Activated effector memory CD4-positive, alpha-beta T cell treated with anti-CD3 and anti-CD28 coated beads, Interleukin-2, amount 50 U/mL, for 16 hours (primary cell): ENCODE measurements at places on chromosomes 4 and X.

GRCh38 chrX:21781525-21781924 lies 23.6 kb upstream of the SMPX start:
- no peak for DNase-seq

DNA sequence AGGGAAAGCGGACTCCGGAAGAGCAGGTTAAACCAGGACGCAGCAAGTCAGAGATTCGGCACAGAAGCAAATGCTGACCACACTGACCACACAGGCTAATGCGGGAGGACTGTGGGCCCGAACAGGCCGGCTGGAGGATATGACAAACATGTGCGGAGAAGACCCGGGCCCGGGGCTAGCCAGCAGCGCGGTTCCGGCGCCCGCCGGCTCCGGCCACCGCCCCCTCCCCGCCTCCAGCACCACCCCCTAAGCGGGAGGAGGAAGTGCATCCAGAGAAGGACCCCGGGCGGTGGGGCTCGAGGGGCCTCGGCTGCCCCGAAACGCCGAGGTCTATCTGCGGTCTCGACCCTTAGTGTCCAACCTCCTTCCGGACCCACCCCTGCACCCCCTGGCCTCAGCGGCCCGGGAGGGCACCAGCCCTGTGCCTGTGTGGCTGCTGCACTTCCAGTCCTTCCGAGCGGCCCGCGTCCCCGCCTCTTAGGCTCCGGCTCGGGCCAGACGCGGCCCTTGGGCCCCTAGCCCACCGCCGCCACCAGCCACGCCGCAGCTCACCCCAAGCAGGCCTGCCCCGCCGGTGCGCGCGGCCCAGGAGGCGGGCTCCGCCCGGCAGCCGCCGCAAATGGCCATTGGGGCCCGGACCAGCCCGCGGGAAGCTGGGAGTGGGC lies 2.1 kb downstream of the ELOVL6 start:
- peak; percentile 78 for DNase-seq

- DNase-seq = no peak
Observed at GRCh38 chr4:116357758-116358157, 727.6 kb downstream of the TRAM1L1 start.

DNA sequence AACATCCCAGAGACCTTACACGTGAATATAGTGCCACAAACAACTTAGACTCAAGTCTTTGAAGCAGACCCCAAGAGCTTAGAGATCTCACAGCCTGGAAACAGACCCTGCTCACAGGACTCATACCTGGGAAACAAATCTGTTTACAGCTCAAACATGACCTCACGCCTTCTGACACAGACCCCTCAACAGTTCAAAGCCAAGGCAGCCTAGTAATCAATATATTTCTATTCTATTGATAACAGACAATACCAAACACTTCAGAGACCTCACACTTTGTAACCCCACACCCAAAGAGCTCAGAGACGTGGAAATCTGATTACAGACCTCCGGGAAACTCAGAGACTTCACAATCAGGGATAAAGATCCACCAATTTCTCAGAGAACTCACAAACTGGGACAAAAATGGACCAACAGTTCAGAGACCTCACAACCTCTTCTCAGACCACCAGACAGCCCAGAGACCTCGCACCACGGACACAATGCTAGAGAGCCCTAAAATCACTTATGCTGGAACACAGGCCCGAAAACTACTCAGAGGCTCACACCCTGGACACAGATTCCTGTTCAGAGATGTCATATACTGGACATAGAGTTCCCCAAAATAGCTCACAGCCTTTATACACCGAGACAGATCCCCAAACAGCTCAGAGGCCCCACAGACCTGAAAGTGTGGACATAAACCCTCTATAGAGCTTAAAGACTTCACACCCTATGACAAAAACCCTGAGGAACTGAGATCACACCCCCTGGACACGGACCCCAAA lies 14.8 kb downstream of the SUV39H1 start:
- no peak for DNase-seq

DNA sequence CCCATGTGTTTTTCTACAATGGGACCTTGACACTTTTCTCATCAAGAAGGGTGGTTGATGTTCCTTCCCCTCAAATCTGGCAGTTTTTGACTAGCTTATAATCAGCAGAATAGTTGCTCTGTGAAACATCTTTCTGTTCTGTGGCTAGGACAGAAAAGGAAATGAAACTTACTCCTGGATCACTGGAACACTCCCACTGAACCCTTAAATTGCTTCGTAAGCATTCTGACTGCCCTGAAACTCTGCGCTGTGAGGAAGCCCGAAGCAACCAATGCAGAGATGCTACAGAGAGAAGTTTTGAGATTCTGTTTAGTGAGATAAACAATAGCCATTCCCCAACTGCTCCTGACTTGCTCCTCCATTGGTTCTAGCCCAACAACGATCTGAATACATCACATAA lies 602.2 kb downstream of the CENPC start:
- DNase-seq = no peak

DNA sequence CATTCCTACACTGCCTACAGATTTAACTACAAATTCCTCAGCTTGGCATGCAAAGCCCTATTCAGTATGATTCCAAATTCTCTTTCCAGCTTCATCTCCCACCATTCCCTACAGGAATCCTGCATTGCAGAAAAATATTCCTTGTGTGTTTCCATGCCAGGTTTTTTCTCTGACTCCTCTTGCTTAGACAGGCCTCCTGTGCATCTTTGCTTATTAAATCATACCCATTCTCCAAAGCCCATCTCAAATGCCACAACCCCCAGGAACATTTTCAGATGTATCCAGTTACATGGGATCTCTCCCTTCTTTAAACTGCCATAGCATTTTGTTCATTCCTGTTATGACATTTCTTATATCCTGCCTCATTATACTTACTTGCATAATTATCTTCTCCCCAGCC lies 106.4 kb upstream of the GRIA3 start:
- DNase-seq = no peak

DNA sequence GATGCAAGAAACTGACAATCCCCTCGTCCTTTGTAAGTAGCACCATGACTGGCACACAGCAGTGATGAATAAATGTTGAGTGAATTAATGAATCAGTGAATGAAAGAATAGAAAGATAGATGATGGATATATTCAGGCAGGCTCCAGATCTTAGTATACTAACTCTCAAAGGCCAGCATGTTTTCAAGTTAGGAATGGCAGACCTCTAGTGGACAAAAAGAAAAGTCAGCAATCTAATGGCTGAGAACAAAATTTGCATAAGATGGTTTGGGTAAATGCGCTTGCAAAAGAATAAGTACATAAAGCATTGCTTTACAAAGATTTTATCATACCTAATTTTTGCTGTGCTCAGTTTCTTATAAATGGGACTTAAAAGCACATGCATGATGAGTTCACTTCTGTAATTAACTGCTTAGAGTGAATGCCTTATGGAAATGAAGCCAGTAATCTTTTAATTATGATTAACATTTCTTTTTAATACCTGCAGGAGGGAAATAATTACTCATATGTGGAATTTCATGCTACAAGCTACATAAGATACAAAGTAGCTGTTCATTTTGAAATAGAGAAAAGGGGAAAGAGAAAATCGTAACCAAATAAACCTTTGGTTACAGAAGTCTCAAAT lies 126.9 kb upstream of the GPRIN3 start:
- DNase-seq = no peak
